GM04503 (cell line): ENCODE measurements at places on chromosomes 5 and 9.

- DNase-seq, result no peak
Measured at GRCh38 chr5:151523335-151523734, 67.8 kb downstream of the FAT2 start.

- DNase-seq, result no peak
Measured at GRCh38 chr5:32290922-32291321, 21.8 kb downstream of the MTMR12 start.

DNA sequence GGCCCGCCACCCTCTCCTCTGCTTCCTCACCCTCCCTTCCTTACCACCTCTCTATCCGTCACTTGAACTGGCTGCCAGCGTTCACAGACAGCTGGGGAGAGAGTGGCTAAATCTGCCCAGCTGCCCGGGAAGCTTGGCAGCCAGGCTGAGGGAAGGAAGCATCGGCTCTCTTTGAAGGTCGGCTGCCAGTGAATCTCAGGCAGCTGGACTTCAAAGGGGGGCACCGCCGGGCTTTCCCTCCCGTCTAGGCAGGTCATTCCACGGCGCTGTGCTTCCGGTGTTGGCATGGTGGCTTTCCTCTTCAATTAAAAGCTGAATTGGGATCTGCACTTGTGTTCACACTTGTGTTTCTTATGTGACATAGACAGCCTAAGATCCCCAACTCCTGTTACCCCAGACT is 174.0 kb downstream of the GDNF start:
- DNase-seq, result no peak

- no peak for DNase-seq
Measured at GRCh38 chr9:126217797-126218196, 108.8 kb upstream of the MVB12B start.

GRCh38 chr9:132647355-132647754 is 22.4 kb downstream of the DDX31 start:
- peak; percentile 99 for DNase-seq

DNA sequence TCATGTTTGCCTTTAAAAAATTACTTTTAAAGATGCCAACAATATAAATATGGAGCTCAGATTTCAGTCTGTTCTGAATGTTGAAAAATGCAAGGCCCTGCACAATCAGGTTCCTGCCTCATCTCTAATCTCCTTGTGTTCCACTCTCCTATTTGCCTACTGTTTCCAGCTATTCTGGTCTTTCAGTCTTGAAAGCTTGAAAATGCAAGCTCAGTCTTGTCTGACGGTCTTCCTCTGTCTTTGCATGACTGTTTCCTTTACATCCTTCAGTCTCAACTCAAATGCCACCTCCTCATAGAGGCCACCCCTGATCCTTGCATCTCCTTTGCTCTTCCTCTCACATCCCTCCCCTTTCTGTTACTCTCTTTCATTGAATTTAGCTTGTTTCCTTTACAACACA is 354.9 kb downstream of the KIF4B start:
- DNase-seq, result no peak

DNA sequence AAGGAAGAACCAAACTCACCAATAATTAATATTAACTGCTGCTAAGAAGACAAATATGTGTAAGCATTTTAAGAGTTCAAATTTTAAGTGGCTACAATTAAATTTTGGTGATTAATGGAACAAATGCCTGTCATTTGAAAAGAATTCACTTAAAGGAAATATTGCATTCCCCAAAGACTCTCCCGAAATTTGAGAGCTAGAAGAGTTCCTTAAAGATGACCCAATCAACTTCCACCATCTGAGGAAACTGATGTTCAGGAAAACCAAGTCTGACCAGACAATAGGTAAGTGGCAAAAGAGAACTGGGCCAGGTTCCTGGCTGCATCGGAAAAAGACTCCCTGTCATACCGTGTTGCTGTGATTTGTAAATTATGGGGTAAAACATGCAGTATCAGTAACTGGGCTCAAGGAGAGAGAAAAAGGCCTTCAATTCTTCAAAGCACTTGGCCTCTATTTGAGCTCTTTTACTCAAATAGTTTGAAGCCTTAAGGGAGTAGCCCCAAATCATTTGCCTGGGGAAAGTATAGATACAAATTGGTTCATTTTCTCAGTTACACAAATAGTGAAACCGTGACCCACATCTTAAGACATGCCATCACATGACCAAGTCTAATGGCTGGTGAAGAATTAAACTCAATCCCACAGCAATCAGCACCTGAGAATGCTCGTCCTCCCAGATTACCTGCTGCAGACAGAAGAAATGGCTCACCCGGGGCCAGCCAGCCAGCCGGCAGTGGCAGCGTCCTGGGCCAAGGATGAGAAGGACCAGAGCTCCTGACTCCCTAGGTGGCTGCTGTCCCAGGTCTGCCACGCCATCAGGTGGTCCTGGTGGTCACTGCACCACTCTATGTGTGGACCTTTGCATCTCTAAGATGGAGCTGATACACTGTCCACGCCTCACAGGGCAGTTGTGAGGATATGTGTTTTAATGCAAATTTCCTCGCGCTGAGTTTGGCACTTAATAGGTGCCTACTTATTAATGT is 162.9 kb downstream of the TTLL11 start:
- no peak for DNase-seq

GRCh38 chr5:119328753-119329602 is 26.8 kb upstream of the TNFAIP8 start:
- peak; percentile 49 for DNase-seq

DNA sequence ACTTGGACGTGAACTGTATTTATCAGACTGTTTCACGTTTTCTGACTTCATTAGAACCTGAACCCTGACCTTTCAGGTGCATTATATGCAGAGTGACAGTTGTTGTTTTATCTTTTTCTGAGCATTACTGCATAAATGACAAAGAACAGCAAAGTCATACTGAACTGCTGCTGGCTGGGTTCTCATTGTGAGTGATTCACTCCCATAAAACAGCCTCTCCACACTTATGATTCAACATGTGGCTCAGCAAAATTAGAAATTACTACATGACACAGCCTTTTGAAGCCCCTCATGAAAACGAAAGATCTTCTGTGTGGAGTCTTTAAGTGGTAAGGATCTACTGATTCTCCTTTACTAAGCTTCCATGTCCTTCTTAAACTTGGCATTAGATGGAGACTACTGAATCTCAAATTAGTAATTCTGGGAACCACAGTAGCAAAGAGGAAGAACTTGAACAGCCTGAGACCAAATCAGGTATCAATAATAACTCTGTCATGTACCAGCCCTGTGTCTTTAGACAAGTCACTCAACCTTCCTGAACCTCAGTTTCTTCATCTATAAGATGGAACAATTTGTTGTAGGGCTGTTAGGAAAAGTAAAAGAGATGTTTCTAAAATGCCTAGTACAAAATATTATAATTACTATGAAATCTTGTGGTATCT is 172.3 kb upstream of the GNA14 start:
- peak; percentile 47 for DNase-seq

- DNase-seq, result no peak
Measured at GRCh38 chr9:35675204-35675603, 1.5 kb downstream of the CA9 start.

DNA sequence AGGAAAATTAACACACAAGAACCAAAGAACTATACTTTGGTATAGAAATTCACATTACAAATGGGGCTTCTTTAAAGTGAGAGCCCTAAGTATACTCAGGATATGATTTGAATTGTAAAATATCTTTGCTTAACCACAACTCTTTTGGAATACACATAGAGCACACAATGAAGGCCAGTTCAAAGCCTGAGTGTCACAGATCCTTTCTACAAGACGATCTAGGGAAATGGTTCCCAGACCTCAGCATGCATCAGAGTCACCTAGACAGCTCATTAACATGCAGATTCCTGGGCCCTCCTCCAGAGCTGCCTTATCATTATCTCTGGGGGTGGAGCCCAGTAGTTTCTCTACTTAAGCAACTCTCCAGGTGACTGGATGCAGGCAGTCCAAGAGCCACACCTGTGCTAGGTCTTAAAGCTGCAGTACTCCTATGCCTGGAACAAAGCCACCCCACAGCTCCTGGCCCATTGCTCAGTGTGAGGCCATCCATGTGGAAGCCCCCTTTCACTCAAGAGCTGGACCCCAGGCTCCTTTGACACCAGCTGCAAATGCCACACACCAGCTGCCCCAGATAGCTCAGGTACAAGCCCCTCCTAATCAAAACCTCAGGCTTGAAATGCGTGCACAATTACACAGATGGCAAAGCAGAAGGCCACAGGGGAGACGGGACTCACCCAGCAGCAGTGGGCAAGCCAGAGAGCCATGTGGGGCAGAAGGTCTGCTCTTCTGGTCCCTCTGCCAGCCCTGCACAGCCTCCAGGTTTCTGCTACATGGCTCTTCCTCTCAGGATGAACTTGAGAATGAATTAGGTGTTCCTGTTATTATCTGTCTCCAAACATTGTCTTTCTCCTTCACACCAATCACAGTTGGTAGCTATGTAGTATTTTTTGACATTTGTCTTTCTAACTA is 106.1 kb downstream of the SH3TC2 start:
- DNase-seq, result no peak
